ENCODE measurements at places on chromosomes 1 and 21.
A peak's percentile ranks its signal among the peaks of the same experiment; 100 is the strongest.

DNA sequence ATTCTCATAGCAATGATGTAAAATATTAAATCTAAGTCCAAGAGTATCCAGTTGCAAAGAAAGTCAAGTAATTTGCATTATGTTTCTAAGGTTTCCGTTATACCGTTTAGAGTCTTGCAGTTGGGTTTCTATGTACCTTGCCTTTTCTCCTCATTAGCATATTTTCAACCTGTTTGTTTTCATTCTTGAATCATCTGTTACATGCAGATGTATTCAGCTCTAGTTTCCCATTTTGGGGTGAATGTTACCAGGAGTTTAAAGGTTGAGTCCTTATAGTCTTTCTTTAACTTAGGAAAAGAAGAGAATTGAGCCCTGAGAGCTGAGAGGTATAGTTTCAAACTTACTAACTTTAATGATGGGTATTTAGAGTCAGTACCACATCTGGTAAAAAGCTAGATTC is 139.9 kb downstream of the NFIA start:
- DNase-seq = no peak

DNA sequence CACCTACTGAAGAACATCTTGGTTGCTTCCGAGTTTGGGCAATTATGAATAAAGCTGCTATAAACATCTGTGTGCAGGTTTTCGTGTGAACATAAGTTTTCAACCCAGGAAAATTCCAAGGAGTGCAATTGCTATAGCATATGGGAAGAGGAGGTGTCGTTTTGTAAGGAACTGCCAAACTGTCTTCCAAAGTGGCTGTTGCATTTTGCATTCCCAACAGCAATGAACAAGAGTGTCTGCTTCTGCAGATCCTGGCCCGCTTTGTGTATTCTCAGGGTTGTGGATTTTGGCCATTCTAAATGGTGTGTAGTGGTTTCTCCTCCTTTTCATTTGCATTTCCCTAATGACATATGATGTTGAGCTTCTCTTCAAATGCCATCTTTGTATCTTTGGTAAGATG is 23.8 kb downstream of the GNG4 start:
- DNase-seq = no peak

- DNase-seq = no peak
Measured at GRCh38 chr21:15775981-15776380, 46.2 kb downstream of the USP25 start.

- peak; percentile 84 for DNase-seq
Measured at GRCh38 chr1:160205242-160206035, at the start of gene PEA15. Gene PEA15 (plus strand): TSS chr1:160205384. CDS start chr1:160211545, 6,161 bp downstream.

DNA sequence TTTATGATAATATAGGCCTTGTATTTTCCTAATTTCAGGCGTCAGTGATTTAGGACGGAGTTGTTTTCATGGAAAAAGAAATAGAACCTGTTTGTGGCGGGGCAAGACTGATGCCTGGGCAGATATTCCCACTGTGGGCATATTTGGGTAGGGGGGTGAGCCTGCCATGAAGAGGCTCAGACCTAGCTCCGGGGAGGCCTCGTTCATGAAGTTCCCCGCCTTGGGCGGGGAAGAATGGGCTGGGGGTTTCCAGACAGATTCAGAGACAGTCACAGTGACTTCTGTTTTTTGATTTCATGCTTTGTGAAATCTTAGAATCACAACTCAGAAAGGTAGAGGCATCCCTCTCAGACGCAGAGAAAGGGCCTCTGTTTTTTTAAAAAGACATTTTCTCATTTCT is 36.1 kb downstream of the RUNX3 start:
- DNase-seq = no peak

DNA sequence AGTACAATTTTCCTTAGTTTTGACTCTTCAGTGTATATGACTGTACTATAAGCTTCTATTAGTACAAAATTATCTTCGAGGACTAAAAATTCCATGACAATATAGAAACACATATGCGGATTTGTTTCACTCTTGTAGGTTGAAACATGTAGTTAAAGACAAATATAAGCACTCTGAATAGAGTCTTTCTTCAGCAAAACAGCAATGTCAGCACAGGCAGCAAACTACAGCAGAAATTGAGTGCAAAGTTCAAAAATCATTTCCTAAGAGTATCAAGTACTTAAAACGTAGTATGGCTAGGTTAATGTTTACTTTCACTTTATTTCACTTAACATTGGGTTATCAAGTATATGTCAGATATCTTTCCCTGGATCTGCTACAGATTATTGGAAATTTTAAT is 106.7 kb downstream of the FAF1 start:
- DNase-seq = no peak

- DNase-seq = no peak
Measured at GRCh38 chr1:157105298-157105987, 5.8 kb upstream of the ETV3L start.

DNA sequence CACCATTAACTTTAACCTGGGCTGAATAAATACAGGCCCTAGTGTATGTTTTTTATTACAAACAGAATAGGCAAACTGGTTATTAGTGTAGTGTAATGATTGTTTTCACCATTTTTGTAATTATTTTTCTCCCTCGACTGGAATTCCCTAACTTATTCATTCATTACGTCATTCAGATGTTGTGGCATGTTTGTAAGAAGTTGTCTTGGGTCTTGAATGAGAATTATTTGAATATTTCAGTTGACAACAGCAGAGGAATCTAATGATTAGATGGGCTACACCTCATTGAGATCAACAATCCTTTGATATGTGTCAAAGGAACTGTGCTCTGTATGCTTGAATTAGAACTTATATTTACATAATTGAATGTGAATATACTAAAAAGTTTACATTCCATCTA is 12.8 kb downstream of the XCL1 start:
- DNase-seq = no peak

GRCh38 chr1:242081446-242081845 is 82.5 kb upstream of the MAP1LC3C start:
- DNase-seq = no peak

DNA sequence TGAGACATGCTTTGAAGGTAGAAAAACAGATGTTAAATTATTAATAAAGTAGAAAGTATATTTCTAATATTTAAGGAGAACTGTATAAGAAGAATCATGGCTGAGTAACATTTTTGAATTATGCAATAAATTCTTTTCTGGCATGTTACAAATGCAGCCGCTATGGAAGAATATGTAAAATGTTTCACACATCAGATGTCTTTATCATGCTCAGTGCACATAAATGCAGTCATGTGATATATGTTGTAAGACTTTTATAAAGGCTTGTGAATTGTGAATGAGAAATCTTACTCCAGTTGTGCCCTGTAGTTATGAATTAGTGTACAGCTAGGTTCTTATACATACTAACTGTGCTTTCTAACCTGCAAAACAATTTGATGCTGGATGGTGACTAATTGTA is 53.5 kb downstream of the LRRC8B start:
- no peak for DNase-seq

- DNase-seq = no peak
Measured at GRCh38 chr1:1284221-1285101, 4.2 kb downstream of the SCNN1D start.

DNA sequence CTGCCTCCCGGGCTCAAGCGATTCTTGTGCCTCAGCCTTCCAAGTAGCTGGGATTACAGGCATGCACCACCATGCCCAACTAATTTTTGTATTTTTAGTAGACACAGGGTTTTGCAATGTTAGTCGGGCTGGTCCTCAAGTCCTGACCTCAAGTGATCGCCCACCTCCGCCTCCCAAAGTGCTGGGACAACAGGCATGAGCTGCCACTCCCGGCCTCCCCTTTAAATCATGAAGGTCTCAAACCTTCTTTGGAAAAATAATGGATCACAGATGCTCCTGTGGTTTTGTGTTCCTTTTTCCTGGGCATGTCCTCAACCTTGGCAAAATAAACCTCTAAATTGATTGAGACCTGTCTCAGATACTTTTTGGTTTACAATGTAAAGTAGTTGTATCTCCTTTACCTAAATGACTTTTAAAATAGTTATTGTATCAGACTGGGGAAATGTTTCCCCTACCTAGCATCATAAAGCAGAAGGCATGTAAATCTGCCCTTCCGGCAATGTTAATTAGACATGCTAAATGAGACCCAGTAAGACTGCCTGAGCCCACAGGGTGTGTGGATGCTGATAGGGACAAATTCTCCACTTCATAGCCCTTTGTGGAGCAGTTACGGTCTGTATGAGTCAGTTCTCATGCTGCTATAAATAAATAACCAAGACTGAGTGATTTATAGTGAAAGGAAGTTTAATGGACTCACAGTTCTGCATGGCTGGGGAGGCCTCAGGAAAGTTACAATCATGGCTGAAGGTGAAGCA is 27.8 kb downstream of the CBR1 start:
- DNase-seq = no peak

DNA sequence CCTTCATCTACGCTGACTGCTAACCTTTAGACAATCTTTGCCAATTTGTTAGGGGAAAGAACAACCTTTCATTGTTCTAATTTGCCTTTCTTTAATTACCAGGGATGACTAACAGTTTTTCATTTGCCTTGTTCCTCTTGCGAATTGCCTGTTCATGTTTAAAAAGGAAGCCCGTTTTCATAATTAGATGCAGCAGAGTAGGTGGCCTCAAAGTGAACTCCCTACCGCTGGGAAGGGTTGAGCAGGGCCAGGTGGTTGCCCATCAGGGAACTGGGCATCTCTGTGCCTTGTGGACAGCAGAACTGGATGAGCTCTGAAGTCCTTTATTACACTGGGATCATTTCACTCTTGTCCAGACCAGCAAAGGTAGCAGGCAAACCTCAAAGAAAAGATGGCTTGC is 59.0 kb downstream of the HIVEP3 start:
- DNase-seq = no peak

DNA sequence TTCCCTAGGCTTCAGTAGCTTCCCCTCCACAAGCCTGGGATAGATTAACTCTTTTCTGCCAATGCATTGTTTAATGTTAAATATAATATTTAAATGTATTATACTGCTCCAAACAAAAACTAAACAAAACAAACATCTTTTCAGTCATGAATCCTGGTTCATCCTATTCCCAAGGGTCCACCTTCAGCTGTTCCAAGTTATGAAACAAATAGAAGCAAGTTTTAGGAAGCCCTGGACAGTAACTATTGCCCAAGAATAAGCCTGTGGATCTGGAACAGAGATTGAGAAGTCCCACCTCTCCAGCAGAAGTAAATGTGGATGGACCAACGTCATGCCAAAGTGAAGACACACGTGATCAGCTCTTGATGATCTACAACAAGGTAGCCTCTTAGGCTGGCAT is 408.1 kb downstream of the SETD4 start:
- DNase-seq = no peak

DNA sequence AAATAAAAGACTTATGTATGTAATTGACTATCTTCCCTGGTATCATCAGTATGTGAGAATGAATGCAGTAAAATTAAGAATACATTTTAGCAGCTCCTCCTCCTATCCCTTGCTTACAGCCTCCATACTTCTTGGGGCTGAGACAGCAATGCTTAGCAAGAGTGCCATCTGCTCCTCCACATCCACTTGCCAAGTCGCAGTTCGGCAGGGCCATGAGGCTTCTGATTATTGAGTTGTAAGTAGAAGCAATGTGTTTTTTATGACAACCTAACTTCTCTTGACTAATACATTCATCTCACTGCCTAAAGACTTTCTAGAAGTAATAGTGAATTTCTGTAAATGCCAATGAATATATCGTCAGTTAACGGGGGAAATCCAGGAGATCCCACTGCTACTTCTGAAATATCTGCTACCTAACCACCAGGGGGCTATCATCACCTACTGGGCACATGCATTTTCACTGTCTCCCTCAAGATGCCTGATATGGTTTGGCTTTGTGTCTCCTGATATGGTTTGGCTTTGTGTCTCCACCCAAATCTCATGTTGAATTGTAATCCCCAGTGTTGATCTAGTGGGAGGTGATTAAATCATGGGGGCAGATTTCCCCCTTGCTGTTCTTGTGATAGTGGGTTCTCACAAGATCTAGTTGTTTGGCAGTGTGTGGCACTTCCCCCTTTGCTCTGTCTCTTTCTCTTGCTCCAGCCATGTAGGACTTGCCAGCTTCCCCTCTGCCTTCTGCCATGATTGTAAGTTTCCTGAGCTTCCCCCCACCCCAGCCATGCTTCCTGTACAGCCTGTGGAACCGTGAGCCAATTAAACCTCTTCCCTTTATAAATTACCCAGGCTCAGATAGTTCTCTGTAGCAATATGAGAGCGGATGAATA is 59.6 kb downstream of the EXTL2 start:
- no peak for DNase-seq

DNA sequence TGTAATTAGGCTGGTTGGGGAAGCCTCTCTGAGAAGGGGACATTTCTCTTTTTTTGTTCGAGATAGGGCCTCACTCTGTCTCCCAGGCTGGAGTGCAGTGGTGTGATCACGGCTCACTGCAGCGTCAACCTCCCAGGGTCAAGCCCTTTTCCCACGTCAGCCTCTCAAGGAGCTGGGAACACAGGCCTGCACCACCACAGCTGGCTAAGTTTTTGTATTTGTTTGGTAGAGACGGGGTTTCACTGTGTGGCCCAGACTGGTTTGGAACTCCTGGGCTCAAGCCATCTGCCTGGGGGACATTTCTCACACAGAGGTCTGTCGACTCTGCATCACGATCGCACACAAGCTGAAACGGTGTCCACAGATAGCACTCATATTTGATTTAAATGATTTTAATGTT is 39.7 kb downstream of the HUNK start:
- DNase-seq = no peak

DNA sequence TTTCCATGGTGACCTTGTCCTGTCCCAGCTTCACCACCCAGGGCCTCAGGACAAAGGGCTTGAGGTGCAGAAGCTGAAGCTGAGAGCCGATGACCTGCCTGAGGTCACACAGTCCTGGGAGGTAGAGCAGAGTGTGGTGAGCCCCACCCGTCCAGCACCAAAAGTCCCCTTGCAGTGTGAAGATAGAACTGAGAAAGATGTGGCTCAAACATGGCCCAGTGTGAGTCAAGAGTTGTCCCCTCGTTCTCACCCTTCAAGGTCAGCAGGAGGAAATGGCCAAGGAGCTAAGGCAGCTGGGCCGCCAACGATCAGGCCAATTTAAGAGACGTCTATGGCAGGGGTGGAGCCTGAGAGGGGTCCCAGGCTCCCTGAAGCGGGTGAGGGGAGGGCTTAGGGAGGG is 157.5 kb upstream of the KLHDC7A start:
- no peak for DNase-seq

- DNase-seq = no peak
Measured at GRCh38 chr1:27868932-27869718, 3.2 kb upstream of the THEMIS2 start.

DNA sequence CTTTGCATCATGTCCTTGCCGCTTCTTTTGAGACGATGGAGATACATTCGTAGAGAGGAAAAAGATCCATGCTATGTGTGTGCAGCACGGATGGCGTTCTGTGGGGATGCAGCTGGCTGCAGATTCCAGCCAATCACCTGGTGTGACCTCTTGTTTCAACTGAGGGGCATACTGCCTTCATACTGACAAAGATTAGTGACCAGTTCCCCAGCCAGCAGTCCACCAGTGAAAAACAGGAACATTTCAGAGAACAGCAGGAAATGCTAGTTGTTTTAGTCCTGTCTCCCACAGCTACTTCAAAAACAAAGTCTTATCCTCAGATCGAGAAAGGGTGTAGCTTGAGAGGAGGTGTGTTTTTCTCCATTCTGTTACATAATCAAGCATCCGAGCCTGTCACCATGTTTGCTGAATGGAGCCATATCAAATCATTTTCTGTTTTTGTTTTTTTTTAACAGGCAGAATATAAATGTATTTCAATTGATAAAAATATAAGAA is 255.7 kb upstream of the FMN2 start:
- DNase-seq = no peak

All from GM12891 (cell line).